Right atrium auricular region (tissue), 2 donors: ENCODE measurements at places on chromosomes 2 and 18. TPM values are rescaled to one million over a fixed set of nuclear protein-coding genes. Genes with fewer than 3 reads are reported as not detected.

CIAO1 gene
- 79.7 TPM for total RNA-seq

COLEC12 gene
- total RNA-seq: 15.3 TPM

RAB6C gene
- not detected for total RNA-seq

FBXO11 gene
- 31.7 TPM for total RNA-seq

FRZB gene
- total RNA-seq: 2.4 TPM

DNA sequence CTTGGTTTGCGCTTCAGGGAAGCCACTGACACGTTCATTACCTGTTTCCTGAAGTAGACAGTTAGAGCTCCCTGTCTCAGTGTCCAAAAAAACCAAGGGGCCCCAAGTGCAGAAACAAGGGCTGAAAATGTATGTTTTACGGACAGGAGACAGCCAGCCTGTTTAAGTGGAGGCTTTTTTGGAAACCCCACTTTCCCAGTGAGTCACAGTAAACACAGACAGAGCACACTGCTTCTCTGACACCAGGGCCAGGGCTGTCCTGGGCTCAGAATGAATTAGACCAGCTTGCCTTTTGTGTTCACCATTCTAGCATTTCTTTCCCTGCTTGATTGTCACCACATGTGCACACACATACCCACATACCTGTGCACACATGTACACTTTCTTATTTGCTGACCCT lies 128.6 kb downstream of the SH3RF3 start:
- no peak for DNase-seq

- DNase-seq: no peak
Observed at GRCh38 chr18:56709463-56709862, 58.3 kb downstream of the WDR7 start.

- no peak for DNase-seq
Observed at GRCh38 chr18:25604894-25605597, 253.1 kb upstream of the ZNF521 start.

GRCh38 chr2:204220896-204221295 lies 284.3 kb downstream of the ICOS start:
- no peak for DNase-seq

GRCh38 chr2:129759472-129760010 lies 219.9 kb upstream of the RAB6C start:
- DNase-seq: peak; percentile 13

DNA sequence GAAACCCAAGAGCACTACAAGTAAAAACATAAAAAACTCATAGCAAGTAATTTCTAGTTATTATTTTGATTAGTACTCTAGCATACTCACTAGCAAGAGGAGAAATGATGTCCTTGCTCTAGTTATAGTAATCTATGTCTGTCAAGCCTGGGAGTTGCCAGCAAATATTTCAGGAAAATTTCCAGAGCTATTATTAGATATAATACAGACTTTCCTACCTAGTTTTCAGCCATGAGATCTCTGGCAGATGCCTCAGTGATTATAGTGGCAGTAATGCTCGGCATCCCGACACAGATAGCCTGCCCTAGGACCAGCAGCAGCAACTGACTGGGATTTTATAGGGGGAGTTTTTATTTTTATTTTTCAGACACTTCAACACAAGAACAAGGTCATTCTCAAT lies 224.4 kb downstream of the ZNF385B start:
- DNase-seq: no peak

- DNase-seq: no peak
Observed at GRCh38 chr18:39555496-39555895, 1989.9 kb upstream of the CELF4 start.

- DNase-seq: no peak
Observed at GRCh38 chr2:236618370-236618769, 48.7 kb downstream of the ACKR3 start.
